ENCODE measurements at places on chromosomes 5 and 9.

DNA sequence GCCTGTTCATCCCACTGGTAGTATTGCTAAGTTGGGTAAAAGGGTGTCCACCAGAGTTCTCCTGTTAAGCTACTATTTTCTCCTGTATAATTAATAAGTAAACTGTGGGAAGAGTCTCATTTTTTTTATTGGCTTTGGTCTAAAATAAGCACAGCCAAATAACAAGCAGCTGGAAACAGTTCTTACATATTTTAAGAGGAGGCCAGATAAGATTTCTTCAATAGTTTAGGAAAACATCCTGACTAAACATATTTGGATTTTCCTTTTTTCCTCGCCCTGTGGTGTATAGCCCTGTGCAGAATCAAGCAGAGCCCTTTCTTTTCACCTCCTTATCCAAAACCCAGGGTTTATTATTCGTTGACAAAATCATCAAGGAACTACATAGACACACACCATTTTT lies 122.2 kb upstream of the ZNF608 start:
- no peak for DNase-seq

- DNase-seq = no peak
Observed at GRCh38 chr9:138023394-138024124, 146.0 kb downstream of the CACNA1B start.

DNA sequence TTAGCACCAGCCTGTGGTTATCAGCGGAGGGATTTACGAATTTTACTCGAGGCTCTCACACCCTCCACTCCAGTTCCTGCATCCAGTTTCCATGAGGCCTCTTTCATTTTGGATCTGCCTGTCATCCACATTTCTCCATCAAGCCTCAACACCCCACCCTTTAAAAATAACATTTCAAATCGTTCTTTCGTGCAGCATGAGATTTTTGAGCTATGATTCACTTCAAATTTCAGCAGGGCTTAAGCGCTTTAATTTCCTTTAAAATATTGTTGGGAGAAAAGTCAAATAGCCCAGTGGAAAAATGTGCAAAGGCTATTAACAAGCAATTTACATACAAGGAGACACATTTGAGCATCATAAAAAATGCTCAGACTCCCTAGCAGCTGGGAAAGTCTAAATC lies 103.2 kb downstream of the MSX2 start:
- no peak for DNase-seq

- DNase-seq = no peak
Observed at GRCh38 chr5:138338411-138339090, 485 bp downstream of the FAM53C start.

- DNase-seq = no peak
Observed at GRCh38 chr5:66174338-66174737, 30.2 kb downstream of the SREK1 start.

DNA sequence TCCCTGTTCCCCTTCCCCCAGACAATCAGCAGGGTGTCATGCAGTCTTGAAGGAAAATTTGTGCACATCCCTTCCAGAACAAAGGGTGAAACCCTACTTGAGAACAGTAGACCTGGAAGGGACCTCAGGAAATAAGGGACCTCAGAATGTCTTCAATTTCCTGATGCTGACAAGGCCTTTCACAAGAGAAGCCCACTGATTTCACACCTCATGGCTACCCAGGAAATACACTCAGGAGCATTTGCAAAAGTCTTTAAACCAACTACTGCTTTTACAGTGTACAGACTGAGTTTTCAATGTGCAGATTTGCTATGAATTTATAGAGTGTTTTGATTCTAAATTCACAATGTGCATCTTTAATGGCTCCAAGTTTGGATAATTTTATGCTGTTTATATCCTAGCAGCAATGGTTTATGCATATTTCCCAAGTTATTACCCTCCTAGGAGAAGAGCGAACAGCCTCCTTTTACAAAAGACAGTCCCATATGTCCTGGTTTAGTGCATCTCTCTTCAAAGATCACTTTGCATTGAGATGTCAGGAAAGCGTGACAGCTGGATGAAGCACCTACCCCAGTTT lies 74.8 kb downstream of the GALNT10 start:
- no peak for DNase-seq

DNA sequence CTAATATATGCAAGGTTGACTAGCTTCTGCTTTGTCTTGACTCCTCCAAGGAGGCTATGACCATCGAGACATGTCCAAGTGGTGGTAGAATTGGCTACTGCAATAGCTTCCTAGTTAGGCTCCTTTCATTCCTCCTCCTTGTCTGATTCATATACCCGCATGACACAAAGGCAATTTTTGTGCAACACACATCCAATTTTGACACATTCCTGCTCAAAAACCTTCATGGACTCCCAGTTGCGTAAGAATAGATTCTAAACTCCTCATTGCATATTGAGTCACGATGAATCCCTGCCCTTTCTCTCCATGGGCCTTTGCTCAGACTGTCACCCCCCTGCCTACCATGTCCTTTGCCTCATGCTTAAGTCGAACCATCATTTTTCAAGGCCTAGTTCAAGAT lies 344.5 kb downstream of the ACTL7B start:
- DNase-seq = no peak

DNA sequence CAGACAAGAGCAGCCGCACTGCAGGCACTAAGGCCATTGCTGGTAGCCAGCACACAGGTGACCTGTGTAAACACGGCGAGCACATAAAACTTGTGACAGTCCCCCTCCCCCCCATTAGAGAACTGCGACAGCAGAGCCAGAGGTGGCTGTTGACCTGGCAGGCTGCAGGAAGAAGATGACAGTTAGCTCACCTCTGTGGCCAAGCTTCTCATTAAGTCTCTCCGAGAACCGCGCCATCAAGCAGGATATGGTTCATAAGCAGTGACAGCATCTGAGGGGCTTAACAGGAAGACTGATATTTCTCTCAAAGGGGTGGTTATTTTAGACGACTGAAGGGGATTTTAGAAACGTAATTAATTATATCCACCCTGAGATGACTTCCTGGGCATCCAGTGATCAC lies 5.2 kb downstream of the SURF4 start:
- no peak for DNase-seq

DNA sequence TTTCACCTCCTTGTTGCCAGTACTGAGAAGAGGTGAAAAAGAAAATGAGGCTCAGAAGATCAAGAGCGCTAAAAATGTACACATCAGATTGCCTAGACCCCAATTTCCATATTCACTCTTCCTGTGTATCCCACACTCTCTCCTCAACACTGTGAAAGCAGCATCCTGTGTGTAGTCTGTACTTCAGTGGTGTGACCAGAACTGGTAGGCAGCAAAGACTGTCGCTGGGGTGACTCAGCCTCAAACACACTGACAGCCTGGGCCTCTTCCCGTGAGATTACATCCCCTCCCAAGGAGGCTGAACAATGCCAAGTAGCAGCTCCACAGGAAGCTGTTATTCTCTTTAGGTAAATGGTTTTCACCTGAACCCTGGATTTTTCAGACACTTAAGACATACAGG lies 135.5 kb downstream of the CCDC192 start:
- no peak for DNase-seq

GRCh38 chr9:34796924-34797323 lies 87.0 kb upstream of the CCL21 start:
- no peak for DNase-seq

DNA sequence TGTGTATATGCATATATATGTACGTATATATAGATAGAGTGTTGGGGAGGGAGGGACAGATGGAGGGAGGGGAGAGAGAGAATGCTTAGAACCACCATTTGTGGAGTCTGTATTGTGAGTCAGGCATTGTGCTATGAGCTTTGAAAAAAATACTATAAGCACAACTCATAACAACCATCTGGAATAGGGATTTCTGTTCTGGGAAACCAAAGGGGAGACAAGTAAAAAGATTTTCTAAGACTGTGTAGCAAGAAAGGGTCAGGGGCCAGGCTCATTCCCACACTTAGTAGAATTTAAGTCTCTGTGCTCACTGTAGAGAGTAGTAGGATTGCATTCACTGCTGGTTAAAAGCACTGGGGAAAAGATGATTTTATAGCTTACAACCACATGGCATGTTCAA lies 202.3 kb upstream of the SGCD start:
- DNase-seq = no peak

DNA sequence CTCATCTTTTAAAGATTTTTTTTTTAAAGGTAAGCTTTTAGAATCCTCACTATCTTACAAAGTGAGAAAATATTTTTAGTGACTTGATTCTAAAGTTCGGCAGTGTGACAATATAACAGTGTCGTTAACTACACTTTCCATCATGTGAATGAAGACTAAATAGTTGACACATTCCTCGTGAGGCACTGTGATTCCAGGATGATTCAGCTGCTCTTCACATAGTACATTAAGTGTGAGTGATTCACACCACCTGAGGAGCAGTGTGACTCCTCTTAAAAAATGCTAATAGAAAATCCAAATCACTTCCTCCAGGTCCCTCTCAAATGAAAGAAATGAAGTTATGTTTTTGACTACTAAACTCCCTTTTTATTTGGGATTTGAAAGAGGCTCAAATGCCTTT lies 589.5 kb downstream of the GABRG2 start:
- no peak for DNase-seq

DNA sequence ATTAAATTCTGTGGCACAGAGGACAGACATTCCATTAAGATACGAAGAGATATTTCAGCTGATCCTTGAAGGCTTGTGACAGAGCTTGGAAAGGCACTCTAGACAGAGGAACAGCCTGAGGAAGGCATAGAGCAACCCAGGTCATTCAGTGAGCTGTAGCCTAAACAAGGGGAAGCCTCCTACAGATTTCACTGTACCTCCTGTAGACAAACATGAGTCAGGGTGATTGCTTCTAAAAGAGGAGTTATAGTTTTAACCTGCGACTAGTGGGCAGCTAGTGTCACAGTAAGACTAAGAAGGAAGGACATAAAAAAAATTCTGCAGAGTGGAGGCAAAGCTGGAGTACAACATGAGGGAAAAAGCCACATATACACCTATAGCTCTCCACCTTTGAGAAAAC lies 43.5 kb upstream of the ANKDD1B start:
- DNase-seq = no peak

DNA sequence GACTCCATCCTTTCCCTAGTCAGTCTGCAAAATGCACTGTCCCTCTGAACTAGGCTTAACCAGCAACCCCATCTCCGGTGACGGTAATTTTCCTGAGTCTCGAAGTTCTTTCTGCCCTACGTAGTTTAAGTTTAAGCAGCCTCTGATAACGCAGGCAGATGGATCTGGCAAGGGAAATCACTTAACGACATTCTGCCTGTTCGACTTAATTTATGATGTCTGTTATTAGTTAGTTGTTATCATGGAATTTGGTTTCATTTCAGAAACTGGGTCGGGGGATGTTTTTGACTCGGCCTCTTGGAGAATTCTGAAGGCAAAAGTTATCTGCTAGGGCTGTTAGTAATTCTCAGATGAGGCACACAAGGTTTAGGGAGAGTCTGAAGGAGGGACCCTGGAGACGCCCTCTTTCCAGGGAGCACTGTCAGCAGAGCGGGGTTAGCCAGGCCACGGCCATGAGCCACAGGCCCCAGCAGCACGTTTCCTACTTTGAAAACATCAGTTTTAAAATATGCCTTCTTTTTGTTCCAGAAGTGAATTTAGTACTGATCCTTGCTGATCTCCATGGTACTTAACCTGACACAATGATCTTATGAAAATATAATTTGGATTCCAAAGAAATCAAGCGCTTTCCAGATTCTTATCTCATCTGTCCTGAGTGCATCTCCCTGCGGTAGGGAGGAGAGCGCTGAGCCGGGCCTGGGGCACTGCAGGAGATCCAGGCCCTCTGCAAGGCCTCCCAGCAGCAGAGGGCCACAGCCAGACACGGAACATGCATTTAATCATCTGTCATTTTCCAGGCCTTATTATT lies 171.0 kb upstream of the OTULINL start:
- no peak for DNase-seq

DNA sequence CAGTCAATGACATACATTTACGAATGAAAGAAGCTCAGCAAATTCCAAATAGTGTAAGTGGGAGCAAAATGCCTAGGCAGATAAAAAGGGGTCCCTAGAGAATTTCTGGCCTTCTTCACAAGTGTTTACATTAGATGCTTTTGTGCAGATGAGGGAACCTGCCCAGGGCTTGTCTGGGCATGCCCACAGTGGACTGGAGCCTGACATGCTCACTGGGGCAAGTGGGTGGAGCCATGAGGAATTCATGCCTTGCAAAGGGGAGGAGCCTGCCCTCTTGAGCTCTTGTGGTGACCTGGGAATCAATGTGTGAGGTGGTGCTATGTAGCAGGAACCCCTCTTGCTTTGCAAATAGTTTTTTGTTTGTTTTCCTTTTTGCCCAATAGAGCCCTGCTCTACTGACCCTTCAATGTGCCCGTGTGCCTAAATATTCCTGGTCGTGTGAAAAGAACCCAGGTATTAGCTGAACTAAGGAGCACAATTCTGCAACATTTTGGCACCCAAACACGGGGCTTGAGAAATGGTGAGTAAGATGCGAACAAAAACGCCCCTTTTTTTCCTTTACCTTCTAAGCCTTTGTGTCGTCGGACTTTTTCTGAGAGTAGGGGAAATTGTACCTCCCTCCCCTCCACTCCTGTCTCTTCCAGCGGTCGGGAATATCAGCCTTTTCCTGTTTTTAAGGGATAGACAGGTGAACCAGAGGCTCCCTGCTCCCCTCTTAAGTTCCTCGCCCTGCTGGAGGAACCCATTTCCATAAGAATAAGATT lies 433.8 kb upstream of the CDH9 start:
- no peak for DNase-seq

DNA sequence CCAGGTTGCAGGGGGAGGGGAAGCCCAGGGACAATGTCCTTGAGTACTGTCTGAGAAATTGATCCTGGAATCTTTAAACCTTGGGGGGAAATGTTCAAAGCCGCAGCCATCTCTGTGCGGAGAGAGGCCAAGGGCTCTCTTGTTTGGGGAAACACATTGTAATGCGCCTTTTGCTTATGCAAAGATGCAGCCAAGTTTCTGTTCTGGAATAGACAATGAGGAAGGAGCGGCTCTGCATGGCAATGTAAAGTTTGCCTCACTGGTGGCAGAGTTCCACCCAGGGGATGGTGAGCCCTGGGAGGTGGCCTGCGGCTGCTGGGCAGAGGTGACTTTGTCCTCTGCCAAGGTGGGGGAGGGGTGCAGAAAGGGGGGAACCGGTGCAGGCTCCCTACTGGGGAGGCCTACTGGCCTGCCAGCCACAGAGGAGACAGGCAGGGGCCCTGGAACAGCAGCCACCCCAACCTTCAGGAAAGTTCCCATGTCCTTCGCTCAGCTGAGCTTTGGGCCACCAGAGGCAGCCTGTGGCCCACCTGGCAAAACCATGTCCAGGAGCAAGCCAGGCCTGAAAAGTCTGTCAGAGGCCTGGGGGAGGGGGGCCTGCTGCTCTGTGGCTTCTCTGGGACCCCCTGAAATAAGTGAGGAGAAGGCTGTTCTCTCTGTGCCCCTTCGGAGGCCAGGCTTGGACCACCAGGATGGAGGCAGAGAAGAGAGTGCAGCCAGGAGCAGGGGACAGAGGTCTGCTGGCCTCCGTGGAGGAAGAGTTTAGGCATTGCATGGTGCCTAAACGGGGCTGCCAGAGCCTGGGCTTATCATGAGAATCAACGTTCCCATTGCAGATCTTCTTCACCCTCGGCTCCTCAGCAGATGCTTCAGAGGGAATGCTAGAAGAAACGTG lies 127.8 kb downstream of the ZNF354C start:
- no peak for DNase-seq

- no peak for DNase-seq
Observed at GRCh38 chr5:151093476-151093889, 12.6 kb upstream of the TNIP1 start.

Data from anterior cingulate cortex (tissue), 58 donors.